ENCODE measurements at places on chromosomes 11 and 22.
A peak's percentile ranks its signal among the peaks of the same experiment; 100 is the strongest.

GRCh38 chr11:130882138-130882551 lies 34.1 kb downstream of the SNX19 start:
- DNase-seq = no peak

DNA sequence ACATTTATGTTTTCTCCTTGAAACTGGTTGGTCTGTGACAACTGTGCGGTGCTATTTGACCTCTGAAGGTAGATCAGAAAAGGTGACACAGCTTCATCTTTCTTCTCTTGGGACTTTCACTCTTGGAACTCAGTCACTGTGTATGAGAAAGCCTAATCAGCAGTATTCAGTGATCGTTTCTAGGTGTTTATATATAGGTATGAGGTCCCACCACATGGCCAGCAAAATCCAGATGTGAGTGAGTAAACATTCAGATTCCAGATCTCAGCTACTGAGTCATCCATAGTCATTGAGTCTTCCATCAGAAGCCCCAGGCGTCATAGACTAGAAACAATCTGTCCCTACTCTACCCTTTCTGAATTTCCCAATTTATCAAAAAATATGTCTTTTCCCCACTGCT lies 117.3 kb upstream of the CTSC start:
- no peak for DNase-seq

GRCh38 chr11:27485930-27486773 lies 13.6 kb upstream of the LGR4 start:
- DNase-seq = peak; percentile 54

- no peak for DNase-seq
Measured at GRCh38 chr11:80261776-80262175, 820.9 kb upstream of the TENM4 start.

GRCh38 chr11:121870206-121871045 lies 245.6 kb downstream of the BLID start:
- no peak for DNase-seq

DNA sequence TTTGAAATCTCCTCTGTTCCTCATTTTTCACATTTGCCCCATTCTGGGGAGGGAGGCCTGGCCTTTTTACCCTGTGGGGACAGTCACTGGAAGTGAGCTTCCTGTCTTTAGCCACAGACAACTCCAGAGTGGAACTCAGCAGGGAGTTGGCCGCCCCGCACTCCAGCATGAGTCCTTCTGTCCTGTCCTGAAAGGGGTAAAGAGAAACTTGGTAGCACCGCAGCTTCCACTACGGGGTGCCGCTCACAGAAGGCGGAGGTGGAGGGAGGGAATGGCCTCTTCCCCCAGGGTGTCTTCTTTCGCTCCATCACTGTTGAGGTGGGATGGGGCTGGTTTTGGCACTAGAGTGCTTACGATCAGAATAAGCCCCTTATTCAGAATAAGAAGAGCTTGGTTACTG lies 132.2 kb downstream of the ST3GAL4 start:
- no peak for DNase-seq

- peak; percentile 6 for DNase-seq
Measured at GRCh38 chr11:84564180-84564866, 1062.8 kb downstream of the DLG2 start.

DNA sequence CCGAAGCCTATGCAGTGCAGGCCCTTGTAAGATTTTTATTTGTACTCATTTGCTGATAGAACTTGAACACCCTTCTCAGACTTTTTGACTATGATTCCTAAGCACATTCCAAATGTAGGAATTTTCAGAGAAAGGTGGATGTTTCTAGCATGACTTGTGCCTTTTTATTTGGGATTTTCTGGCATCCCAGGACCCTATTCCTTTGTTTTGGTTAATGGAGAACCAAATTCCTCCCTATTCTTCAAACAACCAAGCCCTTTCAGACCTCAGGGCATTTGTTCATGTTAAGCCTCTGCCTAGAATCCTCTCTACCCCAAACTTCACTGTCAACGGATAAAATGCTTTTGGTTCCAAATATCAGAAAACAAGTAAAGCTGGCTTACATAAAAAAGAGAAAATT lies 371.1 kb downstream of the DDX10 start:
- no peak for DNase-seq
